ENCODE measurements at places on chromosomes 11 and 22. TPM values are rescaled to one million over a fixed set of nuclear protein-coding genes. Genes with fewer than 3 reads are reported as not detected.

Gene GRM5
- not detected for polyA plus RNA-seq

Gene KCNJ4
- polyA plus RNA-seq, result not detected

Gene ZNF214
- polyA plus RNA-seq, result not detected

Gene OR5M3
- polyA plus RNA-seq, result not detected

Gene C22orf42
- not detected for polyA plus RNA-seq

Gene CDC42BPG
- polyA plus RNA-seq, result 0.15 TPM

Gene TIGD3
- polyA plus RNA-seq, result 2.3 TPM

Gene APOA4
- not detected for polyA plus RNA-seq

Gene ARHGAP8
- not detected for polyA plus RNA-seq

Gene TRIM22
- 210 TPM for polyA plus RNA-seq

Gene CLNS1A
- 100 TPM for polyA plus RNA-seq

Gene GLYATL1
- polyA plus RNA-seq, result not detected

Gene UNC93B1
- 140 TPM for polyA plus RNA-seq

Gene CASP5
- 0.45 TPM for polyA plus RNA-seq

Gene SEC14L6
- polyA plus RNA-seq, result not detected

Gene KLHDC7B
- 4.7 TPM for polyA plus RNA-seq

Gene CECR2
- polyA plus RNA-seq, result not detected

Gene OR2AT4
- not detected for polyA plus RNA-seq

Gene OR4B1
- polyA plus RNA-seq, result not detected

Gene ATF4
- 186 TPM for polyA plus RNA-seq

Gene CRYBB2
- polyA plus RNA-seq, result not detected

Gene POU2AF2
- not detected for polyA plus RNA-seq

Gene SLCO2B1
- not detected for polyA plus RNA-seq

Gene ZBED5
- polyA plus RNA-seq, result 27.2 TPM

Gene APOBEC3G
- 90.7 TPM for polyA plus RNA-seq

Gene MMP7
- not detected for polyA plus RNA-seq

Gene CDC42EP1
- 0.19 TPM for polyA plus RNA-seq

Gene IFITM5
- polyA plus RNA-seq, result not detected

Gene DRICH1
- polyA plus RNA-seq, result not detected

Gene MYBPC3
- polyA plus RNA-seq, result not detected

Gene TRIOBP
- polyA plus RNA-seq, result 16.1 TPM

Gene SOX6
- polyA plus RNA-seq, result not detected

Gene CHST1
- polyA plus RNA-seq, result not detected

Gene PHRF1
- polyA plus RNA-seq, result 15.4 TPM

Gene CBX6
- 7.1 TPM for polyA plus RNA-seq

Gene GRAMD1B
- polyA plus RNA-seq, result not detected

Gene PGA4
- polyA plus RNA-seq, result not detected

Gene ACTN3
- not detected for polyA plus RNA-seq

Gene OR4A16
- polyA plus RNA-seq, result not detected

Gene TESMIN
- 5.1 TPM for polyA plus RNA-seq

Gene ADAMTS8
- not detected for polyA plus RNA-seq

Data from IgD-negative memory B cell (primary cell).